ENCODE measurements at places on chromosomes 5 and 9. TPM values are rescaled to one million over a fixed set of nuclear protein-coding genes. Genes with fewer than 3 reads are reported as not detected.

DNA sequence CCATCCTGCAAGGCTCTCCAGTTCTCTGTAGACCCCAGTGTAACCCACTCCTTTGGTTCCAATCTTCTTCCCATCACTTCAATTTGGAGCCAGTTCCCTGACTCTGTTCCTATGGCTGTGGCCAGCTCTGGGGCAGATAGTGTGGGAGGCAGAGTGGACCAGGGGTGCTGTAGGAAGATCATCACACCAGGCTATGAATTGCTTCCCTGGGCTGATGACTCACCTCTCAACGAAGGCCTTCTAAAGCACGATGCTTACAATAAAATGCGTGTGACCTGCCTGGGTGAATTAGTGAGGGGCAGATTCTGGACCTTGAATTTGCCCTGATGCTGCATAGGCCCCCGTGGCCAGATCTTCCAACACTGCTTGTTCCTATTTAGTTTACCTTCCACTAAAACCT is 289.7 kb downstream of the FBXL7 start:
- no peak for DNase-seq

- DNase-seq, result peak; percentile 63
Observed at GRCh38 chr5:108747774-108748400, at the start of gene FER. TSS of gene FER (plus strand) at chr5:108747897. CDS start at chr5:108798183, 50,286 bp downstream.

GRCh38 chr9:133090187-133090586 is 28.4 kb downstream of the CEL start:
- no peak for DNase-seq

DNA sequence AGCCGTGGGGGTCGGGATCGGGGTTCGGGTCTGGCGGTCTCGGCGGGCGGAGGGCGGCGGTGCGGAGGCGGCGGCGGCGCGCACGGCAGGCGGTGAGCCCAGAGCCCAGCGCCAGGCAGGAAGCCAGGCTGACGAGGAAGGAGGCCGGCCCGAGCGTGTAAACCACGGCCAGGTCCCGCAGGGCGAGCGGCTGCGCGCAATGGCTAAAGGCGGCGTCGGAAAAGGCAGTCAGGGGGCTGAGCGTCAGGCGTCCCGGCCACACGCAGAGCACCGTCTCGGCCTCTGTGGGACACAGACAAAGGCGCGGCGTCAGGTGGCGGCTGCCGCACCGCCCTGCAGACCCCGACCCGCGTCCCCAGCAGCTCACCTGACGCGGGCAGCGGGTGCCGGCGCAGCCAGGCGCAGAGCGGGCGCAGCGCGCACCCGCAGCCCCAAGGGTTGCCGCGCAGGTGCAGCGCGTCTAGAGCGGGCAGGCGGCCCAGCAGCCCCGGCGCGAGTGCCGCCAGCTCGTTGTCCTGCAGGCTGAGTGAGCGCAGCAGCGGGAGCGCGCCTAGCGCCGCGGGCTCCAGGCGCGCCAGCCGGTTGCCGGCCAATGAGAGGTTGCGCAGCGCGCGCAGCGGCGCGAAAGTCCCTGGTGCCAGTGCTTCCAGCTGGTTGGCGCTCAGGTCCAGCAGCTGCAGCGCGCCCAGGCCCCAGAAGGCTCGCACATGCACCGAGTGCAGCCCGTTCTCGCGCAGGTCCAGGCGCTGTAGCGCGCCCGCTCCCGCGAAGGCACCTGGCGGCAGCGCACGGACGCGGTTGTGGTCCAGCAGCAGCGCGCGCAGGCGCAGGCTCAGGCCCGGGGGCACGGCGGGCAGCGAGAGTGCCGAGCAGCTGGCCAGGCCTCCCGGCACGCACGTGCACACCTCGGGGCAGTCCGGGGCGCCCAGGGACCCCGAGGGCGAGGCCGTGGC is 671 bp downstream of the LRRC26 start:
- DNase-seq, result peak; percentile 49

- no peak for DNase-seq
Observed at GRCh38 chr5:133977161-133977787, 8.8 kb upstream of the C5orf15 start.

GRCh38 chr9:36129139-36129538 is 7.4 kb upstream of the GLIPR2 start:
- no peak for DNase-seq

- DNase-seq, result no peak
Observed at GRCh38 chr5:59416451-59416850, 477.1 kb downstream of the PDE4D start.

GRCh38 chr9:128669786-128670185 is 13.1 kb upstream of the DYNC2I2 start:
- no peak for DNase-seq

- DNase-seq, result no peak
Observed at GRCh38 chr5:68015381-68016302, 199.9 kb upstream of the PIK3R1 start.

DNA sequence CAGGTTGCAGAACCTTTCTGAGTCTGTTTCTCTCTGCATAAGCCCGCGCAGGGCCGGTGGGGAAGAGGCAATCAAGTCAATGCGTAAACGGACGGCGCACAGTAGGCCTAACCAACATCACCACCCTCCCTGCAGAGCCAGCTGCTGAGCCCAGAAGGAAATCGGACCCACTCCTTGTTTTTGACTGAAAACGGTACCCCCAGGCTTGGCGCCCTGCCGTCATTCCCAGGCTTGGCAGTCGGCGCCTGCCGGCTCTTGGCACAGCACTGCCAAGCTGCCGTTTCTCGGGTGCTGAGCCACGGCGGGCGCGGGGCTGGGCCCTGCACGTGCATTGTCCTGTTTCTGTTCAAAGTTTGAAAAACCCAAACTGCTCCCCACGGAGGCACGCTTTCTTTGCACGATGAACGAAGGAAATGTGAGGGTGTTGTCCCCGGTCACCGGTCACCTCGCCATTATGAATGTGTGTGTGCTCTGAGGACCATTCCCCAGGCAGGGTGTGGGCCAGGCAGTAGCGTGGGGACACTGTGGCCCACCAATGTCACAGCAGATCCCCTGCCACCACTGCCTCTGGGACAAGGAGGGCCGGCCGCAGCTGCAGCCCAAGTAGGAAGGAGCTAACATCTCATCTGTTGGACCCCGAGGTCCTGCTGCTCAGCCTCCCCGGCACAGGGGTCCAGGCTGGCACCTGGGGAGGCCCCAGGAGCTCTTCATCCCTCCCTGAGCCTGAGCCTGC is 20.1 kb downstream of the FIBCD1 start:
- DNase-seq, result no peak

GRCh38 chr5:142275496-142275895 is 49.3 kb downstream of the SPRY4 start:
- no peak for DNase-seq

GRCh38 chr9:81729135-81729534 is 39.8 kb upstream of the TLE1 start:
- DNase-seq, result no peak

- no peak for DNase-seq
Observed at GRCh38 chr9:37639109-37639762, 11.5 kb upstream of the FRMPD1 start.

DNA sequence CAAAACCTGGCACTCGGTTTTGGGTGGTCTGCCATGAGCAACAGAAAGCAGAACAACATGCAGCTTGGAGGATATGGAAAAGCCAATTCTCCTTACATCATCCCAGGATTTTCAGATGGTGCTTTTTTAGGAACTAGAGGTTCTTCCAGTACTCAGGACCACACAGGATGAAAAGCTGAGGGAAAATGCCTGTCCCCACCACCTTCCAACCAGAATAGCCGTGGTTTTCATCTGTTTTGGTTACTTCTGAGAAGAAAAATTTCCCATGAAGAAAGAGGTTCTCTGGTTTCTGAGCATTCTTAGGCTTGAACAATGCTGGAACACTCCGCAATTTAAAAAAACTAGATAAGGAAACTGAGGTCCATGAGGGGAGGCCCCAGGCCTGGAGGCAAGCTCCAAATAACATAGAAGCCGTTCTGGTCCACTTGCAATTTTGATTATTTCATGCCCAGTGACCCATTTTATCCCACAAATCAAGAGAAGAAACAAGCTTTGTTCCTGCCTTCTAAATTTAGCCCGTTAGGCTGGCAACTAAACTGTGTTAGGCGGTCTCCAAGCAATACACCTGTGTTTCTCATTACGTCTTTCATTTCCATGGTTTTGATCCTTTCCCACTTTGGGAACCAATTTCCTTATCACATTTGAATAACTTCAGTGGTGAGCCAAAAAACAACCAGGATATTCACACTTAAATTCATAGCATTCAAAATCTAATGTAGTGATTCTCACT is 79.2 kb upstream of the SPIN1 start:
- DNase-seq, result no peak

GRCh38 chr5:127757576-127757975 is 54.4 kb downstream of the CCDC192 start:
- DNase-seq, result peak; percentile 56

DNA sequence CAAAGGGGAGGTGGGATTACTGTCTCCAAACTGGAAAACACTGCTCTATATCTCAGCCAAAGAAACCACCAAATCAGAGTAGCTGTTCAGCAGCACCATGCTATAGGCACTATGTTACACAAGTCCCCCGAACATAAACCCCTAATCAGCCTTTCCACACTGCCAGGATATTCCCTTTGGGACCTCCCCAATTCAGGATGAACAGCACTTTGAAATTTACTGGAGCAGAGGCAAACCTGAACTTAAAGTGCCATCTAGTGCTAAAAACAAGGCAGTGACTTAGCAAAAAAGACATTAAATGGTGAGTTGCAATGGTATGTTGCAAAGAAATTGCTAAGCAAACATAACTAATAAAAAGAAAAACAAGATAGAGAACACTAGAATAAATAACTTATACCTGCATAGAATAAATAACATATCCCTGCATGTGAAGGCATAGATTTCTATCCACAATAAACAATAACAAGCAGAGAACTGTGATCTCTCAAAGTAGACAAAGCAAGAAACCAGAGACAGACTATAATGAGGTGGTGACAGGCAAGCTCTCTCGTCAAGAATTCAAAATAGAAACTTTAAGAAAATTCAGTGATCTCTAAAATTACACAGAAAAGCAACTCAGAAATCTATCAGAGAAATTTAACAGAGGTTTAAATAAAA is 584.4 kb upstream of the ACO1 start:
- peak; percentile 44 for DNase-seq

DNA sequence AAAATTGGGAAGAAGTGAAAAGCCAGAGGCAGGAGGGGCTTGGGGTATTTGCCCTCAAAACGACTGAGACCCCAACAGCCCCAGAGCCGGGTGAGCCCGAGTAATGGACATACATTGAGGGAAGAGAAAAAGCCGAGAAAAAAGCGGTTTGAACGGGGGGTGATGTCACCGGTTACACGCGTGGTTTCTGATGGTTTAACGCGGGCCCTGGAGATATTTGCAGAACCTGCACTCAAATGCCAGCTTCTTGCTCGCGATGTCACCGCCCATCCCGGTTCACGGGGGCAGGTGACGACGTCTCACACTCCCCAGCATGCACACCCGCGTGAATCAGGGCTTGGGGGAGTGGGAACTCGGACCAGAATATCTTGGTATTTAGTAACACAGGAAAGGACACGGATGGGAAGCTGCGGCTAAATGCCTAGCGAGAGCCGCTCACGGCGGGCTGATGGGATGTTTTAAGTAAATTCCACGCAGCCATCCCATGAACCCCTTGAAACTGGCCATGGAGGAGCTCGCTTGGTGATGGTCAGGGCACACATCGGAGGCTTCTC is 102.0 kb upstream of the RAPGEF1 start:
- no peak for DNase-seq

DNA sequence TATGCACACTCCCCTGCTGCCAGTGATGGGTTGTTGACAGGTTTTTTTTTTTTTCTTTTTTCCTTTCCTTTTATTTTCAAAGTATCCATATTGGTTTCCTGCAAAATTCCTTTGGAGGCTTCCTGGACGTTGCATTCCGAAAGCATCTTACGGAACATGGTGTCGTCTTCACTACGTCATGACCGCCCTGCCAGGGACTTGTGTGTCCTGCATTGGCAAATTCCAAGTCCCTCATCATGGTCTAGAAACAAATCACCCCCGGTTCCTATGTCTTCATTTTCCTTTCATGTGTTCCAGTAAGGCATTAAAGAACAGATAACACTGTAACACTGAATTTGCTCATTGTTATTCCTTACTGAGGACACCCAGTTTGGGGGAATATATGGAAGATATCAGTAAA is 35.0 kb upstream of the ADAMTSL1 start:
- no peak for DNase-seq

- DNase-seq, result no peak
Observed at GRCh38 chr5:82975812-82976211, 101.4 kb downstream of the TMEM167A start.

DNA sequence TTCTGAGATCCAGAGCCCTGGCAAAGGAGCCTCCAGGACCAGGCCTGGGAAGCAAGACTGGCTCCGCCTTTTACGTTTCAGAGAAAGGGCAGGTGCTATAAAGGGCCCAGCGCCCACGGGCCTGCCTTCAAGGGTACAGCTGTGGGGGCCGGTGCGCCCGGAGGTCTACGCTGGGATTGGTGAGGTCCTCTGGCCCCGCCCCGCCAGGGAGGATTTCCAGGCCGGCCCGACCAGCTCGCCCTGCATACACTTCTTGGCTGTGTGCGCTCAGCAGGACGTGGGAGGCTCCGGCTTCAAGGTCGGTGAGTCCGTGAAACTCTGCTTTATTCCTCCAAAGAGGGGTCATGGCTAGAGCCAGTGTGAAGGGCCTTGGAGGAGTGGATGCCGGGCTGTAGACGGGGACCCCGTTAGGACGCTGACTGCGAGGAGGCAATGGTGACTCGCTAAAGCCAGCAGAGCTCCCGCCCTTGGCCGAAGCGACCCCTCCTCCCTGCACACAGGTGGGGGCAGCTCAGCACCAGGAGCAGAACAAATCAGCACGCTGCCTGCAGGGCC is at the start of gene CKMT2:
Gene CKMT2 (plus strand): TSS at position 243 of the 555 bp plus-strand sequence. CDS start 17,811 bp downstream, outside the sequence.
- DNase-seq, result peak; percentile 81

DNA sequence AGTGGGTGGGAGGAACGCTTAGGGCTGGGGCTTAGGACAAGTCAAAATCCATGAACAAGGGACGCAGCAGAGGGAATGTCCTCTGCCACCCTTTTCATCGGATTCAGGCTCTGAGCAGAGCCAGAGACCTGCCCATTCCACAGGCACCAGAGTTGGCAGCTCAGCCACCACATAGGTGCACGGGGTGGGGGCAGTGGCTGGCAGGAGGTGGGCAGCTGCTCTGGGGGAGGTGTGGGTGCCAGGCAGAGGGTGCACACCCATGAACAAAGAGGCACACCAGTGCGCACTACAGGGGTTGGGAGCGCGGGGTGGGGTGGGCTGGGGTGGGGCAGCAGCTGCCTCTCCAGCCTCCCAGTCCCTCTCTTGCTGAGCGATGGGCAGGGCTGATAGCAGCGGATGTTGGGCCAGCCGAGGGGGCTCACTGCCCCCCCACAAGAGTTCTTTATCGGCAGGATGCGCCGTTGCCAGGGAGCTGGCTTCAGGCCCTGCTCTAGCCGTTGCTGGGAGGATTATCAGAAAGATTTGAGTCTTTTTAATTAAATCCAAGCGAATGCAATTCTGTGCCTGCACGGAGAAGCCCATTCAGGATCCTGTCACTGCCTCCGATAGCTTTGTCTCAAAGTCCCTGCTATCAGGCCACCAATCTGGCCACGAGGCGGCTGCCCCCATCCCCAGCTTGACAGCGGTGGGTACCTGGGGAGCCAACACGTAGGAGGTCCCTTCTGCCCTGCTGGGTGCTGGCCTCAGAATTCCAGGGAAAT is 64.3 kb upstream of the LMX1B start:
- peak; percentile 3 for DNase-seq

Gene GPR151
- not detected for polyA plus RNA-seq

Gene PNPLA7
- 2.0 TPM for polyA plus RNA-seq

Gene ADGRV1
- 88.3 TPM for polyA plus RNA-seq

Gene SREK1
- polyA plus RNA-seq, result 60.3 TPM

Gene SLC6A19
- polyA plus RNA-seq, result 5.8 TPM

Gene PURA
- polyA plus RNA-seq, result 10.1 TPM

Gene MLANA
- polyA plus RNA-seq, result not detected

Gene PCDHGC5
- polyA plus RNA-seq, result 0.16 TPM

Gene LCN10
- polyA plus RNA-seq, result not detected

Gene PCDHB13
- polyA plus RNA-seq, result 1.1 TPM

Gene NMRK1
- polyA plus RNA-seq, result 14.1 TPM

Gene HTR1A
- not detected for polyA plus RNA-seq

Gene NUP188
- polyA plus RNA-seq, result 28.1 TPM

Data from hepatocyte (in vitro differentiated cells).